ENCODE measurements at places on chromosomes 5 and 9. TPM values are rescaled to one million over a fixed set of nuclear protein-coding genes. Genes with fewer than 3 reads are reported as not detected.

GRCh38 chr9:84271531-84271900 lies 69.0 kb downstream of the SLC28A3 start:
- H3K27ac ChIP-seq, result no peak overlapping the region
- DNase-seq, result no peak
- no peak overlapping the region for H3K4me3 ChIP-seq
- H3K27me3 ChIP-seq, result no peaks in the 10 kb centered on the region

GRCh38 chr5:88281322-88281721 lies 12.7 kb upstream of the TMEM161B start:
- H3K36me3 ChIP-seq, result peaks cover 7% of the 10 kb centered on the region
- DNase-seq, result no peak
- H3K27me3 ChIP-seq, result no peaks in the 10 kb centered on the region
- H3K4me1 ChIP-seq, result no peaks in the 10 kb centered on the region

DNA sequence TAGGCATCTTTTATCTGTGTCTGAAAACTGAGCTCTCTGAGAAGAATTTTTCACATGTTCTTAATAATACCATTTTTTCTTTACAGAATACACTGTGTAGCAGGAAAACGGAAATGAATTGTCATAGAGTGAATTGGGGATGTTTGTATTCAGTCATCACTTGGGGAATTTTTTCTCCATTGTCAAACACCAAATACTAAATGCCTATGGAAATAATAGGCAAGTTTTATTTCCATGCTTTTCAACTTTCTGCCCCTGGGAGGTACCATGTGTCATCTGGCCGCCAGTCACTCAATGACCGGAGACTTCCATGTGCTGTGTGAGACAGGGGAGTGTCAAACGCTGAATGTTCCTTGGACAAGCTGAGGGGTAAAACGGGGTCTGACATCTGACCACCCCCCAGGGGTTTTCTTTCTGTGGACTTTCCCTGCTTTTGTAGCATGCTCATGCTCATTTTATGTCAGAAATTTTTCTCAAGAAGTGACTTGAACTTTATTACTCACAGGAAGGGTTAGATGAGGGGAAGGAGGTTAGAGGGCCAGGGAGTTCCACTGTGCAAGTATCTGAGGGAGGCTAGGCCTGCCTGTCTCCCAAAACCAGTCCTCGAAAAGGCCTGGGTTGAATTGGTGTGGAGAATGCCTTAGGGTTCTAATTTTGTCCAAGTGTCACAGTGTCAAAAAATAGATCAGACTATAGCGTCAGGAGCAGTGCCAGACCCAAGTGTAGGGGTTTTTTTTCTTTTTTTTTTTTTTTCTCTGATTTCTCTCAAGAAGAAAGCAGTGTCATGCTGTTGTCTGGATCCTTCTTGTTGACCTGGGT lies 438.6 kb downstream of the AGTPBP1 start:
- DNase-seq, result no peak

- DNase-seq, result no peak
- H3K36me3 ChIP-seq, result peaks cover 27% of the 10 kb centered on the region
- peaks cover 21% of the 10 kb centered on the region for H3K4me1 ChIP-seq
- H3K4me3 ChIP-seq, result peak overlapping the region; percentile 89
- H3K27ac ChIP-seq, result peak overlapping the region; percentile 98
- no peaks in the 10 kb centered on the region for H3K27me3 ChIP-seq
Measured at GRCh38 chr5:103119070-103119764, 721 bp downstream of the GIN1 start.

DNA sequence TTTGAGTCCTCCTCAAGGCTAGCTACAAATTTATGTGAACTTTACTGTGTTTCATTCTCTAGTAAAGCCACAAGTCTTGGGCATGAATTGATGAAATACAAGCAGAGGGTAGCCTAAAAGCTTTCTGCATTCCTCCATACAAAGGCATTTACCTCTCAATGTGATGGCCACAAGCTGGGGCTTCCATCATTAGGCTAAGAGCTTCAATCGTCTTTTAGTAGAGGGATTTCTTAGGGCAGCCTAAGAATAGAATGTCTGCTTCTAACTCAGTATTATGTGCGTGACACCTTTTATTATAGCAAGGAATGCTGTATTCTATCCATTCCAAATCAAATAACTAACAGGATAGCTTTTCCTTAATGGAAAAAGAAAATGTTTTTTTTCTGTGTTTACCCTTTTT lies 3.7 kb downstream of the PLAC8L1 start:
- DNase-seq, result no peak
- H3K36me3 ChIP-seq, result peaks cover 6% of the 10 kb centered on the region
- no peak overlapping the region for H3K27ac ChIP-seq
- H3K4me1 ChIP-seq, result no peaks in the 10 kb centered on the region
- no peaks in the 10 kb centered on the region for H3K27me3 ChIP-seq

HSPB3 gene
- not detected for total RNA-seq

DNA sequence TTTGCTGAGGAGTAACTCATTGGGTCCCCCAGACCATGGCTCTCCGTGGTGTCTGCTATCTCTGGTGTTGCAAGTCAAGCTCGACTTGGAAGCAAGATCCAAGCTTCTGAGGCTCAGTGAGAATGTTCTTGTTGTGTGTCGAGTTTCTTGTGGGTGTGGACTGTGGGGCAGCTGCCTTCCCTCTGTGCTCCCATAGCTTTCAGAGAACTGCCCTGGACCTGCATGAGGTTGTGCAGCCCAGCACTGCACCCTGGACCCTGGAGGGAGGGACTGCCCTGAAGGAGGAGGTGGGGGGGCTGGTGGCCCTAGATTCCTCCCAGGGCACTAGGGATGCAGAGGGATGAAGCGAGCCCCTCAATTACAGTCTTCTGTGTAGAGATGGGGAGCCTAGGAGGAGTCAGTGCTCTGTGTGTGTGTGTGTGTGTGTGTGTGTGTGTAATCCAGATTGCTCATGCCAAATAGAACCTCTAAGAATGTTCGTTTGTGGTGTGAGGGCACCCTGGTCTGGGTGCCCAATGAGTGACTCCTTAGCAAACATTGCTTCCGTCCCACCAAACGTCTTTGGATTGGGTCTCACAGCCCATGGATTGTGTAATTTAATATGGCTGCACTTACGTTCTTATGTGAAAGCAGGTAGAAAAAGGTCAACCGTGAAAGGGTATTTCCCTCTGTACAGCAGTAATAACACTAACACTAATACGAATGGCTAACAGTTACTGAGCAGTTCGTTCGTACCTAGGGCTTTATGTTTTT lies 143.3 kb upstream of the LMX1B start:
- no peak overlapping the region for H3K27ac ChIP-seq
- no peaks in the 10 kb centered on the region for H3K27me3 ChIP-seq
- no peaks in the 10 kb centered on the region for H3K36me3 ChIP-seq
- no peaks in the 10 kb centered on the region for H3K4me1 ChIP-seq
- no peak for DNase-seq

ANKRD31 gene
- 1.5 TPM for total RNA-seq

DNA sequence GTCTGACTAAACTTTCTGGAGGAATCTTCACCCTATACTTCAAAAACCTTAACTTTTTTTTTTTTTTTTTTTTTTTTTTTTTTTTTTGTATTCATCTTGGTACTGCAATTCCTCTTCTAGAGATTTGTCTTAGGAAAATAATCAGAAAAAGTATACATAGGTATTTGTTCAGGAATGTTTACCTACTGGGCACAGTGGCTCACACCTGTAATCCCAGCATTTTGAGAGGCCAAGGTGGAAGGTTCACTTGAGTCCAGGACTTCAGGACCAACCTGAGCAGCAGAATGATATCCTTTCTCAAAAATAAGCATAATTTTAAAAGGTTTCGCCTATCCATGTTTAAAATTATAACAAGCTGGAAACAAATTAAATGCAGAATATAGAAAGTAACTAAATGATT lies 33.3 kb upstream of the NREP start:
- H3K27ac ChIP-seq, result no peak overlapping the region
- H3K27me3 ChIP-seq, result no peaks in the 10 kb centered on the region
- no peak for DNase-seq
- H3K4me3 ChIP-seq, result no peak overlapping the region

DNA sequence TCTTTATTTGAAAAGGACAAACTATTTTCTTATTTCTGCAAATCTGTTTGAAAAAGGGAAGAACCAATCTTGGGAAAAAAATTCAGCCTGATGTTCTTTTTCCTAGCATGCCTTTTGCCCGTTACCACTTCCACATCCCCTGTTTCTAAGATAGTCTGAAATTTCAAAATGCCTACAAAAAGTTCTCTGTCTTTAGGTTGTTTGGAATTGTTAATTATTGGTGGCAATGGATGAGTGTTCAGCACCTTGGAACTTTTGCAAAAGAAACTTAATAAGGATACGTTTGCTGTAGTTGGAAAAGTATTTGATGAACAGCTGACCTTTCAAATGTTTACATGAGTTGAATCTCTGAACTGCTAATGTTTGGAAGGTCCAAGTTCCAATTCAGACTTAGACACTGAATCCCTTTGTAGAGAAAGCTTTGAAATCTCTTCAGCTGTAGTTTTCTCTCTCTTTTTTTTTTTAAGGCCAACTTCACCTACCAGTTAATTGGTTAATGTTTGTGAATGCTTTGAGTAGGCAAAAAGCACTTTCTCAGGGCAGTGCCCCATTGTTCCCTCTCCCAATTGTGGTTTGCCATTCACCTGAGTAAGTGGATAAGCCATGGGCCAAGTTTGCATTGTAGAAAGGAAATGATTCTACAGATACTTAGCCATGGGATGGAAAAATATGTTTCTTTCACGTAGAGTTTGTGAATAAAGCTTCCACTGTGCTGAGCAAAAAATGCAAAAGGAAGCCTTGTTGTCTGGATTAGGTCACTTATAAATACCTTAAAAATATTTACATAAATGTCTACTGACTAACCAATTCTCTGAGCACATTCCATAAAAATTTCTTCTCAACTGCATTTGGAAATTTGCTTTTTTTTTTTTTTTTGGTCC lies 156.4 kb upstream of the ELL2 start:
- no peaks in the 10 kb centered on the region for H3K36me3 ChIP-seq
- peaks cover 28% of the 10 kb centered on the region for H3K4me1 ChIP-seq
- no peaks in the 10 kb centered on the region for H3K27me3 ChIP-seq
- H3K4me3 ChIP-seq, result no peak overlapping the region
- peak overlapping the region; percentile 11 for H3K27ac ChIP-seq

DNA sequence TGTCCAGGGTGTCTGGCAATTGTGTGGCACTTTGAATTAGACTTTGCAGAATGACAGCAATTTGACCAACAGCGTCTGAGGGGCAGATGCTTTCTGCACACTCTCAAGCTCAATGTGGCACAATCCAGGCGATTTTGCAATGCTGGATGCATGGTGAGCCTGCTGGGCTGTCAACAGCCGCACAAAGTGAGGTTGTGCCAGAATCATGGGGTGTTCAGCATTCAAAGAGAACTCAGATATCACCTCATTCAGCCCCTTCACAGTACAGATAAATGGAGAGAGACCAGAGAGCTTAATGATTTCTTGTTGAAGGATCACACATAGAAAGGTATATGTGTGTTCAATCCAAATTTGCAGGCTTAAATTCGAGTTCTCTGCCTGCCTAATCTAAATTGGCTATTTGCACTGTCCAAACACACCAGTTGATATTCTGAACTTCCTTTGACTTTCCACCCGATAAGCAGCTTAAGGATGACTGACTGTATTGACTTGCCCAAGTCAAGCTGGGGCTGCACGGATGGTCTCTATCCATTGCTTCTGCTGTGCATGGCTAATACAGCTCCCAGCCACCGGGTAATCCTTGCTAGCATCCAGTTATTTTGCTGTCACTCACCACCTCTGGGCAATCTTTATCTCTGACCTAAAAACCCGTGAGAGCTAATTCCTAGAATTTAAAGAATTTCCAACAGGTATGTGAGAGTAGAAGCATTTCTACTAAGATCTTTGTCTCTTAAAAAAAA lies 157.9 kb upstream of the TAS2R1 start:
- no peaks in the 10 kb centered on the region for H3K4me1 ChIP-seq
- no peak overlapping the region for H3K27ac ChIP-seq
- no peak overlapping the region for H3K4me3 ChIP-seq
- no peaks in the 10 kb centered on the region for H3K36me3 ChIP-seq

LRRC19 gene
- 0.21 TPM for total RNA-seq

PCDHGB1 gene
- total RNA-seq, result 0.20 TPM

GRCh38 chr5:122967625-122968024 lies 68.9 kb downstream of the PPIC start:
- H3K4me3 ChIP-seq, result no peak overlapping the region
- no peak for DNase-seq
- no peaks in the 10 kb centered on the region for H3K4me1 ChIP-seq
- no peaks in the 10 kb centered on the region for H3K27me3 ChIP-seq
- H3K36me3 ChIP-seq, result no peaks in the 10 kb centered on the region

DNA sequence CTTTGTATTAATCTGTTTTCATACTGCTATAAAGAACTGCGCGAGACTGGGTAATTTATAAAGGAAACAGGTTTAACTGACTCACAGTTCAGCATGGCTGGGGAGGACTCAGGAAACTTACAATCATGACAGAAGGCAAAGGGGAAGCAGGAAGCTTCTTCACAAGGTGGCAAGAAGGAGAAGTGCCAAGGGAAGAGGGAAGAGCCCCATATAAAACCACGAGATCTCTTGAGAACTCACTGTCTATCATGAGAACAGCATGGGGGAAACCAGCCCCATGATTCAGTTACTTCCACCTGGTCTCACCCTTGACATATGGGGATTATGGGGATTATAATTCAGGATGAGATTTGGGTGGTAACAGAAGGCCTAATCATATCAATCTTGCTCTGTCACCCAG lies 60.9 kb upstream of the CHD1 start:
- H3K4me1 ChIP-seq, result peaks cover 18% of the 10 kb centered on the region
- H3K27me3 ChIP-seq, result no peaks in the 10 kb centered on the region
- H3K4me3 ChIP-seq, result no peak overlapping the region
- no peak for DNase-seq
- no peak overlapping the region for H3K27ac ChIP-seq

ARHGEF37 gene
- 13.0 TPM for total RNA-seq

PFN3 gene
- not detected for total RNA-seq

C9orf50 gene
- total RNA-seq, result not detected

GRCh38 chr9:136096505-136097001 lies 1.5 kb upstream of the NACC2 start:
- peaks cover 7% of the 10 kb centered on the region for H3K4me1 ChIP-seq
- no peak overlapping the region for H3K27ac ChIP-seq
- peaks cover 24% of the 10 kb centered on the region for H3K27me3 ChIP-seq
- DNase-seq, result no peak
- peak overlapping the region; percentile 43 for H3K4me3 ChIP-seq

GRCh38 chr9:129507805-129508204 lies 113.1 kb downstream of the C9orf50 start:
- H3K27ac ChIP-seq, result no peak overlapping the region
- H3K27me3 ChIP-seq, result no peaks in the 10 kb centered on the region
- no peak for DNase-seq
- H3K36me3 ChIP-seq, result peaks cover 31% of the 10 kb centered on the region
- H3K4me1 ChIP-seq, result peaks cover 9% of the 10 kb centered on the region
